ENCODE measurements at places on chromosomes 12 and 14.

- DNase-seq = no peak
Observed at GRCh38 chr14:77023001-77023996, 5.2 kb downstream of the IRF2BPL start.

- DNase-seq = no peak
Observed at GRCh38 chr14:29636870-29637269, 290.8 kb downstream of the PRKD1 start.

DNA sequence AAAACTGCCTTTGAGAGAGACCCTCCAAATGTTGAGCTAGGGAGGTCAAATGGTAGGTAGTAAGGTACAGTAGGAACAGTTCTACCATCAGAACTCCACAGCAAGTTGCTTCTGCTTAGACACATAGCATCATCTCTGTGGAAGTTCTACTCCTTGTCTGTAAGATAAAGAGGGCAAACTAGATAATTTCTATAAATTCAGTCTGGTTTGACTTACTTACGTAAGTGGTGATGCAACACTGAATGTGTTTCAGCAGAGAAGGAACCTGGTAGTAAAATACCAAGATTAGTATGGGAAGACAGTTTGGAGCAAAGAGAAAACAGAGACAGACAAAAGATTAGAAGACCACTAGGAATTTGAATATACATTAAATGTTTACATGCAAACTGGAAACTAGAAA, 42.0 kb downstream of the KITLG start:
- no peak for DNase-seq

DNA sequence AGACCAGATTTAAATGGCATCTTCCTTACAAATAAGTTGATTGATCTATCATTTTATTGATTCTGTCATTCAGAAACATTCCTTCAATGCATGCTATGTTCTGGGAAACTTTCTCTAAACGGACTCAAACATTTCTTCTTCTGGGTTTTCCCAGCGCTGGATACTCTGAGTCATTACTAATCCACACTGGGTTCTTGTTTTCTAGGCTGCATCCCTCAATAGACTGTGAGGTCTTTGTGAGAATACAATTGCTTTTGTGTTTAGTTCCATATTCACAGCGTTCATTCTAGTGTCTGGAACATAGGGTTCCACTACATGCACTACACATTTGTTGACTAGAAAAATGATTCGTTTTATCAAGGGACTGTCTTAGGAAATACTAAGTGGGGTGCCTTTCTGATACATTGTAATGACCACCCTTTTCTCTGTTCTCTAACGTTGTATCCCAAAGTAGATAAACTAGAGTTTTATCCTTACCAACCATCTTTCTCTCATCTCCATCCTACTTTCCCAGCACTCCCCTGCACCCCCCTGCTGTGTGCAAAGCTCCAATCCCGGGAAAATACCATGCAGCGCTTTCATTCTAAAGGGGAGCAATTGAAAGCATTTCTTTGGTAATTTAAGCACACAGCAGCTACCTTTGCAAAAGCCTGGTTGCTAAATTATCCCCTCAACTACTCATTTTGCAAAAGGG, 878.7 kb downstream of the DIO2 start:
- DNase-seq = no peak

DNA sequence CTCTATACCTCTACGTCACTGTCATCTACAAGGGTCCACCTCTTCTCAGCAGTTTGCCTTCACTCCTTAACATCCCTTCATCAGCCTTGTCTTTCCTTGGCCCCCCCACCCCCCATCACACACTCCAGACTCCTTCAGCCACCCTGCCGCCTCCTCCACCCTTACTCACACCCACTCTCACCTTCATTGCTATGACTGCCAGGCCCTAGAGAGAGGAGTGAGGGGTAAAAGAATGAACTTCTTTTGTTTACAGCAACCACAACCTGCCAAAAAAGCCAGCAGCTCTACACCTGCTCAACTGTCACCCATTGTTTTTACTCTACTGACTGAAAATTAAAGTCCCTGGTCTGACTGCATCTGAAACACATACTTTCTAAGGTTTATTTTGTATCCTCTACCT, 112.8 kb downstream of the DUSP6 start:
- no peak for DNase-seq

DNA sequence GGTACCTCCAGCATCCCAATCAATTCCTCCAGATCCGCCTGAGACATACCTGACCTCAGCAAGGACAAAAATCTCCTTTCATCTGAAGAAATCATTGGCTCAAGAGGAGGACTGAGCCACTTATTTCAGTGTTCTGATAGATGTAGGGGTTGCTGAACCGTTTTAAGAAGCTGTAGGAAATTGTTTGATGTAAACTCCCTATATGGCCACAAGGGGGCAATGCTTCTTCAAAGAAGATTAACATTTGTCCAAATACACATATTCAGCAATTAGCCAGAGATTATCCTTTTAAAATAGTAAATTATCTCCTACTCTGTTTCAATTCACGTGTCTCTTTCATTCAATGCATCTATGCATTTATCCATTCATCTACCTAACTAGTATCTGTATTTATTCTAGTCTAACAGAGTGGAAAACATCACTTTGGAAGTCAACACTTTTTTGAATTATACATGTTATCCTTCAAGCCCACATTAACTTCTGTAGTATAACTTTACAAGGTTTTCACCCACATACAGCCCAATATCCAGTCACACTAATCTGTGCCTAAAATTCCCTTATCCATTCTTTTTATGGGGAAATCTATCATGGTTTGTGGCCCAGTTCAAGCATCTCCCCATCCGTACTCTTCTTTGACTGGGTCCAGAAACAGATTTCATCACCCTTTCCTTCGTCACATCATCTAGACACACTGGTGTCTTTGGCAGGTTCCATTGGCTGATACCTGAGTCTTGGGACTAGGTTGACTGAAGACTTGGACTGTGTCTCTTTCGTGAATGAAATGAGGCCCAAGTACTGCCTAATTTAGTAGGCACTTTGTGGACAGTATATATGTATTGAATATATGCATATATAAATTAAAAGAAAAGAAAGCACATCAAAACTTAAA, 411.0 kb upstream of the OR4E1 start:
- no peak for DNase-seq

DNA sequence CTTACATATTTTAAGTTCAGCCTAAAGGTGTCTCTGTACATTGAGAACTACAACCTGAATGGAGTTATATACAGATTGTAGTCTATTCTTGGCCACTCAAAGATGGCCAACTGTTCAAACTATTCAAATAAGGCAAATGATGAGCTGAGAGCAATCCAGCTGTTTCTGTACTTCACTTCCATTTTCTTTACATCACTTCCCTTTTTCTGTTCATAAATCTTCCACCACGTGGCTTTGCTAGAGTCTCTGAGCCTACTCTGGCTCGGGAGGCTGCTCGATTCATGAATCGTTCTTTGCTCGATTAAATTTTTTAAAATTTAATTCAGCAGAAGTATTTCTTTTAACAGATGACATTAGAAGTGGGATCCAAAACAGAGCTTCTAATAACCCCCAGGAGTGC, 879.7 kb downstream of the GALC start:
- no peak for DNase-seq

GRCh38 chr14:93716746-93717667, 71.3 kb downstream of the PRIMA1 start:
- no peak for DNase-seq

- no peak for DNase-seq
Observed at GRCh38 chr12:120110550-120111501, 5.7 kb downstream of the RAB35 start.

DNA sequence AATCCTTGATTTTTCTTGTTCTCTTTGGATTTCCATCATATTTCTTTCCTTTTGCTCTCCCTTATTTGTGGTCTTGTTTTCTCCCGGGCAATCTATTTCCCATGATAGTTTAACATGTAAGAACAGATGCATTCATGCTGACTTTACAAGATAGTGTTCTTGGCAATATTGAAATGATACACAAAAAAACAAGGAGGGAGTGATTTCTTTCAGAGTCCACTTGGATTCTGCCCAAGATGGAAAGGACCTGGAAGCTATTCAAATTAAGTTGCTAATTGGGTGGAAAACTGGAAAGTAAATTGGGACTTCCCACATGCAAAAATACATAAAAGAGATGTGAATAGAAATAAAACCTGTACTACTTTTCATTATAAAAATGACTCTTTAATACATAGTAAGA, 14.4 kb upstream of the YARS2 start:
- DNase-seq = no peak

GRCh38 chr14:71690478-71690877, 241.8 kb upstream of the RGS6 start:
- no peak for DNase-seq

DNA sequence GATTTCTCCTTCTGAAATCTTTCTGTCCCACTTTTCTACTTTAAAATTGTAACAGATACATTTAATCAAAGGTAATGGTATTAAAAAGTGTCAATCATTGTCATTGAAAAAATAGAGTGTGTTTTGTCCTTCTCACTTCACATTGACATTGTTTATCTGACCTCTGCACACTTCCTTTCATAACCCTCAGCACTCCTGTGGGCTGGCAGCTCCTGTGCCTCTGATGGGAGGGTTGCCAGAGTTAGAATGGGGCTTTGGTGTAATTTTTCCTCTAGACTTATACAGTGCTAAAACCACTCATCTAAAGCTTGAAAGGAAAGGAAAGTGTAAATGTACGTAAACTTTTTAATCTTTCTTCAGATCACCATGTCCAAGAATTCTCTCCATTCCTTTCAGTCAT, 23.7 kb downstream of the KCNA1 start:
- DNase-seq = no peak

DNA sequence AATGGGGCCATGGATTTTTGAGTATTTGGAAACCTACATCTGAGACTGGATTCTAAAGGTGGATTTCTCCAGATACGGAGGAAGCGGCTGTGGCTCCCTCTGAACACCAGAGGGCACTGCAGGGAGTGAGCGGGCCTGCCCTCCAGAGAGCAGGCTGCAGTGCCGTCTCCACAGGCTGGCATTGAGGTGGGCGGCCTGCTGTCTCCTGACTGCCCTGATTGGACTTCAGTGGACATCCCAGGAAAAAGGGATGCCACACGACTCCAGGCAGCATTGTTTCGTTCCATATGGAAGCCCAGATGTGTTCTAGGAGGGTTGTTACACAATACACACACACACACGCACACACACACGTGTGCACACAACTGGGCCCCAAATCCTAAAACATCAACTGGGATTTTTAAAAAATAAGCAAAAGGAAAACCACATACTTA, 20.9 kb upstream of the ANO2 start:
- no peak for DNase-seq

GRCh38 chr14:91021991-91022621, 38.3 kb downstream of the RPS6KA5 start:
- DNase-seq = no peak

- DNase-seq = no peak
Observed at GRCh38 chr12:123444092-123445026, 7.9 kb upstream of the RILPL2 start.

DNA sequence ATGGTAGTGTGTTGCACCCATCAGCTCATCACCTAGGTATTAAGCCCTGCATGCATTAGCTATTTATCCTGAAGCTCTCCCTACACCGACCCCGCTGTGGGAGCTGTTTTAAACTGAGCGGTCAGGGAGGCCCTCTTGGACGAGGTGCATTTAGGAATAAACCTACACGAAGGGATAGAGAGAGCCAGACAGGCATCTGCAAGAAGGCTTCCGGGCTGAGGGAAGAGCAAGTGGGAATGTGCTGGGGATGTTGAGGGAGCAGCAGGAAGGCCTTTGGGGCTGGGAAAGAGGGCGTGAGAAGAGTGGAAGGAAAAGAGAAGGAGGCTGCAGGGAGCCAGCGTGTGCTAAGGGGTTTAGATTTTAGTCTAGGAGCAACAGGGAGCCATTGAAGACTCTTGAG, 34.5 kb downstream of the RPH3A start:
- no peak for DNase-seq

GRCh38 chr14:51643140-51643539, 8.6 kb upstream of the FRMD6 start:
- peak; percentile 11 for DNase-seq

DNA sequence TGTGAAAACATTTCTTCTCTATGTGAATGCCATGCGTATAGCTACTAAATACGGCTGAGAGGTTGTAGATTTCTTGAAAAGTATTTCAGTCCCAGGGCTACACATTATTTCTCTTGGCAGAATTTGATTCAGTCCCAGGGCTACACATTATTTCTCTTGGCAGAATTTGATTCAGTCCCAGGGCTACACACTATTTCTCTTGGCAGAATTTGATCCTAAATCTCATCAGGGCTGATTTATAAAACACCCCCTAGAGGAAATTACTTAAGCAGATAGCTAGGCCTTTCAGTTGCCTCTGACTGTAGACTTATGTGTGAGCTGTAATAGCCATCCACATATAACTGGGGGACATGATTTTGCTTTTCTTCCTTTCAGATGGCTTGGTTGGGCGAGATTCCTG, 50.4 kb downstream of the AK7 start:
- DNase-seq = no peak

- no peak for DNase-seq
Observed at GRCh38 chr14:100544506-100545141, 42.6 kb downstream of the BEGAIN start.

DNA sequence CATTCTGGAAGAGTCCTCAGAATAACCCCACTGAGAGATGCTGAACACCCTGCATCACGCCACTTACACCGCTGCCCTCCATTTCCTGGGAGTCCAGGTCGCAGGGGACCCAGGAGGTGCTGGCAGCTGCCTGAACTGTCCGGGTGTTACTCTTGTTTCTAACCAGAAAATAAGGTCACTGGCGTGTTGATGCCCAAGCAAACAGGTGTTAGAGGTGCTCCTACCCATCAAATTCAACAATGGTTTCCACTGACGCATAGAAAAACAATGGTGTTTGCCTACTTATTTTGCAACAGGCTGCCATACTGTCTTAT, 23.8 kb downstream of the PITPNM2 start:
- no peak for DNase-seq

DNA sequence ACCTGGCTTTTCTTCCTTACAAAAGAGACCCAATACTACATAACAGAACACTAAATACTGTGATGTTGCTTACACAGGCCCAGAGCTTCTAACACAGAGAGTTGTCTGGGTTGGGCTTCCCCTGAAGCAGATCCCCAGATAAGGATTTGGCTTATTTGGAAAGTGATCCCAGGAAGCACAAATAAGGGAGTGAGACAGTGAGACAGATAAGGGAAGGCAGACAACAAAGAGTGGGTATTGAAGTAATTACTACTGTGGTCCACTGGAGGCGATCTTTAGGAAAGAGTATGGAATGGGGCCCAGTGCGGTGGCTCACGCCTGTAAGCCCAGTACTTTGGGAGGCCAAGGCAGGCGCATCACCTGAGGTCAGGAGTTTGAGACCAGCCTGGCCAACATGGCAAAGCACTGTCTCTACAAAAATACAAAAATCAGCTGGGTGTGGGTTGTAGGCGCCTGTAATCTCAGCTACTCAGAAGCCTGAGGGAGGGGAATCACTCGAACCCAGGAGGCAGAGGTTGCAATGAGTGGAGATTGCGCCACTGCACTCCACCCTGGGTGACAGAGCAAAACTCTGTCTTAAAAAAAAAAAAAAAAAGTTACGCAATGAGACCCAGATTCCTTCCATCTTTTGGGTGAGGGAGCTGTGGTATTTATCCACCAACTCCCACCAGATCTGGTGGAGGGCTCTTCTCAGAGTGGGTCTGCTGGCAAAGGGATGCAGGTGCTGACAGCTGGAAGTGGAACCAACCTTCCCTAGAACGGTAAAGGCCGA, 10.2 kb upstream of the C12orf43 start:
- DNase-seq = no peak

- DNase-seq = no peak
Observed at GRCh38 chr14:33669111-33669510, 281.8 kb downstream of the EGLN3 start.
